Liver (tissue), 10 donors: ENCODE measurements at places on chromosomes 7 and 10.

DNA sequence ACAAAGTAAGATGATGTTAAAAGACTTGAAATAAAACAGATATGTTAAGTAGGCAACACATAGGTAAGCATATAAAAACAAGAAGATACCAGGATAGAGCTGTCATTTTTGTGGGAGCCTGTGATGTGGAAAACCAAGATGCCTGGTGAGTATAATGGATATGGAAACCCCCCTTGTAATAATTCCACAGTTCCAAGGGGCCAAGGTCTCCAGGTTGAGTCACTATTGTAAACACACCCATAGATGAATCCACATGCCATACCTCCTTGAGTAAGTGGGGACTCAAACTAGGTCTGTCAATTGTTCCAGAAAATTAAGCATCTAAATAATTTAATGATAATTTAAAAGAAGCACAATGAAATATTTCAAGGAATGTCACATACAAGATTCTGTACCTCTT lies 15.9 kb downstream of the CAV1 start:
- DNase-seq: no peak

DNA sequence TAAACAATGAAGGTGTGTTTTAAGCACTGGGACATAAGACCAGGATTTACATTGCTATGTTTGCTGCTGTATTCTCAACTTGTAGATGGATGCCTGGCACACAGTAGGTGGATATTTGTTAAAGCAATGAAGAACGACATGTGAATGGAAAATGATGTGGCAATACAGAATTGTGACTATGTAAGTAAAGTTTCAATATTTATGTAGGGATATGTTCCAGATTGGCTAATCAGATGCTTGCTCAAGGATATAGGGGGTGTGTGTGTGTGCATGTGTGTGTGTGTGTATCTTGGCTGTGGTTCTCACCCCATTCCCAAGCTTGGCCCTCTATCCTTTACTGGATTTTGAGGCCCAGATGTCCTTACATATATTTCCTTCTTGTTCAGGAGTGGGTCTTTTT lies 42.7 kb upstream of the LAMB1 start:
- DNase-seq: no peak

DNA sequence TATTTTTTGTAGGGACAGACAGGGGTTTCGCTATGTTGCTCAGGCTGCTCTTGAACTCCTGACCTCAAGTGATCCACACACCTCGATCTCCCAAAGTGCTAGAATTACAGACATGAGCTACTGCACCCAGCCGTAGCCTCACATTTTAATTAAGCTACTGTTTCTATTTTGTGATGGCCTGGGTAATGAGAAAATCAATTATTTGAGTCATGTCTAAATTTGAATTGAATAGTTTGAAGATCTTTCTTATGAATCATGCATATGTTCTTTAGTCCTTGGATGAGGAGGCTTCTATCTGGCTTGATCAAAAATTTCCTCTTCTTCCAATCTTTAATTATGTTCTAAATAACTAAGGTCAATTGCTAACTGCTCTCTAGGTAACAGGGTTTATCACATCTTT lies 175.0 kb downstream of the REEP3 start:
- DNase-seq: no peak

DNA sequence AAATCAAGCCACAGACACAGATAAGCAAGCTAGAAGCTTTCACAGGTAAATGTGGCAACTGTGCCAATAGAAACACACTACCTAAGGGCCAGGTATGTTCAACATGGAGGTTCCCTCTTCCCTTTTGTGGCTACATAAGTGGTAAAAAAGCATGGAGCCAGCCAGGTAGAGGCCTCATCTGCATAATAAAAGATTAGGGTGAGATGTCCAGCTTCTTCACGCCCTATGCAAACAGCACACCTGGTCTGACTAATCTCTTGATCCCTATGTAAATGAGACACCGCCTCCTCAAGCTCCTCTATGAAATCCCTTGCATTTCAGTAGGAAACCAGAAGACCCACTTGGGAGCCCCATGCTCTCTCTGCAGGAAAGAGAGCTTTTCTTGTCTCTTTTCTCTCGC lies 282.2 kb downstream of the NEBL start:
- no peak for DNase-seq

DNA sequence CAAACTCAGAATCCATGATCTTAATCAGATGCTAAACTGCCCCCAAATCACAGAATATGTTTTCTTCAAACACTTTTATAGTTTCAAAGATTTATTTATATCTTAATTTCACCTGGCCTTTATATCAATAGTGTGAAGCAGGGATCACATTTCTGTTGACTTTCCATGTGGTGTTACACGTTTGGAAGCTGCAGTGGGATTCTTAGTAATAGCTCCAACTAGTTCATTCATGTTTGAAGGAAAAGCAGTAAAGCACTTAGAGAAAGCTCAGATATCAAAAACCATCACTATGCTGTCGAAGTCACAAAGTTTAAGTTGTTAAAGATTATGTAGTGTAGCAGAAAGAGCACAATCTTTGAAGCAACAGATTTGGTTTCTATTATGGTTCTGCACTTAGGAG lies 16.8 kb downstream of the ENO4 start:
- DNase-seq: no peak

GRCh38 chr10:69065406-69066361 lies 22.2 kb upstream of the SRGN start:
- no peak for DNase-seq

GRCh38 chr10:49478819-49479218 lies 60.1 kb downstream of the ERCC6 start:
- no peak for DNase-seq

DNA sequence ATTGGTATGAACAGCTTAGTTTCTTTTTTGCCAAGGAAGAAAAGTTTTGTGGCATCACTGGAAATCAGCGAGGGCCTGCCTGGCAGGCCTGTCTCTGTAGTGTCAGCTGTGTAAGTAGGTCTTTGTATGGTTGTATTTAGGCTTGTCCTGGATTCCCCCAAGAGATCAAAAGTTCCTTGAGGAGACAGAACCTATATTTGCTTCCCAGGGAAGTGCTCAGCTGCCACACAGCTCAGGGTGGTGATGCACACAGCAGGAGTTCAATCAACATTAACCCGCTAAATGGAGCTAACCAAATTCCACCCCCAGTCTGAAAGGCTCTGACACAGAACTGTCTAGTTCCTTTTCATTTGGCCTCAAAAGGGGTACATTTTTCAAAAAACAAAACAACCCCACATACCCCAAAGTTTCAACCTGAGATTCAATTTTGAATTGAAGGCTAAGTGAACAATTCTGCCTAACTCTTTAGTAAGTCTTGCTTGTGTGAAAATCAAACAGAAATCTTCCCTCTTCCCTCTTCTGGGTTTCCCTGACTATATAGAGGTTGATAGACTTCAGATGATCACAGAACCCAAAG lies 124.4 kb downstream of the CLEC2L start:
- DNase-seq: no peak

DNA sequence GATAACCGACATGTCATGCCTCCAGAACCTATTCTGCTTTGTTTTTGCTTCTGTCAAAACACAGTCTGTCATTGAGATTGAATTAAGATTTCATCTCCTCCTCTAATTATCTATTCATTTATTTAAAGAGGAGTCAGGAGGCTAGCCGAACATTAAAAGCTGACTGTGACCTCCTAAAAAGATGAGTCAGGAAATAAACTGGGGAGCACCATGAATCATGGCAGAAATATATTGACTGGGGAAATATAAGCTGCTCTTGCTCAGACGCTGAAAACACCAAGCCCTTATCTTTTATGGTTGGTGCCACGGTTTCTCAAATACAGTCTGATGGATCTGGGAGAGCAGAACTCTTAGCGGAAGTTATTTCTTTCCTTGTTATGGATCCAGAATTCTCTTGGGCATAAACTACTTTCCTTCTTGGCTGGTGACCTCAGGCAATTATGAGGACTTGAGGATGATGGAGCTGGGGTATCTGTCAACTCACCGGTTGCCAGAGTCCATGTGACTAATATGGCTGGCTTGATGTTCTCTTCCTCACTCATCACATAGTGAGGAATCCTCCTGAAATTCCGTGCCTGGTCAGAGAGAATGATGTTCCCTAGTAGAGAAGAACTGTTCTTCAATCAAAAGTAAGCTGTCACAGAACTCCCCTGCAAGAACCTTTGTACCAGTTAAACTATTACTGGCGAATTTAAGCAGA lies 307.6 kb upstream of the PHYHIPL start:
- no peak for DNase-seq

GRCh38 chr10:108303149-108303548 lies 1138.6 kb upstream of the SORCS1 start:
- DNase-seq: no peak

DNA sequence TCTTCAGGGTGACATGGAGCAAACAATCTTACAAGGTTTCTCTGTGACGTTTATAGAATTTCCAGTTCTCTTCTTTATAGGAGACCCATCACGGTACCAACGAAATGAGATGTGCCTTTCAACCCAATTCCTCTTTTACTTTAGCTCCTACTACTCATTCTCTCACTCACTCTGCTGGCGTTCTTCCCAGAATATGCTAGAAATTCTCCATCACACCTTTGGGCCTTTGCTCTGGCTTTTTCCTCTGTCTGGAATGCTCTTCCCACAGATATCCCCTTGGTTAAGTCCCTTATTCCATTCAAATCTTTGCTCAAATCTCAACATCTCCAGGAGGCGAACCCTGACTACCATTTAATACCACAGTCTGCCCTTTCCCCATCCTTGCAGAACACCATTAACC lies 39.0 kb downstream of the SEMA3C start:
- DNase-seq: no peak

- no peak for DNase-seq
Observed at GRCh38 chr7:80078159-80078731, 56.4 kb upstream of the GNAI1 start.

GRCh38 chr10:133140417-133141143 lies 19.4 kb upstream of the KNDC1 start:
- no peak for DNase-seq

GRCh38 chr10:72105710-72106109 lies 17.4 kb upstream of the SPOCK2 start:
- DNase-seq: no peak

- no peak for DNase-seq
Observed at GRCh38 chr10:90227217-90227656, 525.8 kb downstream of the KIF20B start.

DNA sequence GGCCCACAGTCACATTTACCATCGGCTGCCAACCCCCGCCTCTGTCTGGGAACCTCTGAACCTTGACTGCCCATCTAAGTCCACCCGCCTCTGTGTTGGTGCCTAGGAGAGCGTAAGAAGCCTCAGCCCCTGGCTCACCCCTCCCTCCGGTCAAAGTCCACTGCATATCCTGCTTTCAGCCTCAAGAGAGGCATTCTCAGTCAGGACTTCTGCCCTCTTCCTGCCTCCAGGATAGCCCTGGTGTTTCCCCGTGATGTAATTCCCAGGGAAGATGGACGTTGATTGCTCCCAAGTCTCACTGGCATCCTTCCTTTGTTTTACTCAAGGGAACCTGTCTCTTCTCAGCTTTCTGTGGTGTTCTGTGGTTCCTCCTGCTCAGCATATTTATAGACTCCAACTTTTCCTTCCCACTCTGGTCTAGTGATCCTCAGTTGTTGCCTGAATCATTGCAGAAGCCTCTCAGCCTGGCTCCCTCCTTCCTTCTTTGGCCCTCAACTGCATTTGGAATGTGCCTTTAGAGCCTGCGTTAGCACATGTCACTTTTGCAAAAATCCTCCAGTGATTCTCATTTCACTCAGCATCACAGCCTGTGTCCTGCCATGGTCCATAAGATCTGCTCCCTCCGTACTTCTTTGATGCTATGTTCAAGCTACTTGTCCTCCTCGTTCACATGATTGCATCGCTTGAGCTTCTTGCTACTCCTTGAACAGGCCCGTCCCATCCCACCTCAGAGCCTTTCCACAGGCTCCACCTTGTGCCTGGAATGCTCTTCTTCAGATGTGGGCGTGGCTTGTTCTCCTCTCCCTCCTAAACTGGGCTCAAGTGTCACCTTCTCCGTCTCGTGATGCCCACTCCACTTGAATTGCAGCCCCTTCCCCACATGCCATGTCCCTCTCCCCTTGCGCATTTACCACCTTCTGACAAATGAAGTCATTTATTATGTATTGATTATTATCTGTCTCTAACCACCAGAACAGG lies 124.2 kb downstream of the PLPP4 start:
- DNase-seq: peak; percentile 13

DNA sequence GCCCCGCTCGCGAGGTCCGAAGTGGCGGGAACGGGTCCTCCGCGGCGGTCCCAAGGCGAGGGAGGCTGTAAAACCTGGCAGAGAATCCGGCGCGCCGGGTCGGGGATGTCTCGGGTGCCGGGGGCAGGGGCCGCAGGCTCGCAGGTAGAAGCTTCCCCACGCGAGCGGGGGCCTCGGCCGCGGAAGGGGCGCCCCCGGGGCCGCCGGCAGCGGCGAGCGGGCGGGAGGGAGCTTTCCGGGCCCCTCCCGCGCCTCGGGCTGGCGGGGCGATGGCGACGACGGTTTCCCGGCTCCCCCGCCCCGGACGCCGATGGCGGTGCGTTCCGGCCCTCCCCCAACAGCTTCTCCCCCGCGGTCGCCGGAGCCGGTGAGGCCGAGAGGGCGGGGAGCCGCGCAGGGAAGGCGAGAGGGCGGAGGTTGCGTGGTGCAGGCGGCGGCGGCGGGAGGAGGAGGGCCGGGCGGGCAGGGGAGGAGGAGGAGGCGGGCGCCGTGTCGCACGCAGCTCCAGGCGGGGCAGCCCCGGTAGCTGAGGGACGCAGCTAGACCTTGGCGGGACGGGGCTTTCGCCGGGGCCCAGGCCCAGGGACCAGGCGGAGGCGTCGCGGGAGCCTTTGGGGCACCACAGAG lies at the start of gene CUL1:
Gene CUL1, plus strand, starts transcription at position 507 of the 627 bp plus-strand sequence. CDS start 31,220 bp downstream, outside the sequence.
- peak; percentile 86 for DNase-seq

GRCh38 chr7:16550671-16551070 lies 24.0 kb downstream of the LRRC72 start:
- DNase-seq: no peak

DNA sequence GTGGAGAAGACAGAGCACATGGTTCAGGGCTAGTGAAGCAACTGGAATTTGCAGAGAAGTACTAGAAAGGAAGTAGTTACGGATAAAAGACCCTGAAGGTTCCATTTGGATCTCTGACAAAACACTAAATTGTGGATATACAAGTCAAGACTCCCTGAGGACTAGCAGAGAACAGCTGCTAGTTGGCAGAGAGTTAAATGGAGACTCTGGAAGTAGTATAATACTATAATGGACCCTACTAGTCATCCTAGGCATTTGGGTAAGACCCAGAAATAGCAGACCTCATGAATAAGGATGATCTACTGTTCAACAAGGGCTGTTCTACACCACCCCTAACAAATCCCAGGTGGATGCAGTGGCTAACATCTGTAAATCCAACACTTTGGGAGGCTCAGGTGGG lies 19.1 kb downstream of the MCMBP start:
- DNase-seq: no peak

DNA sequence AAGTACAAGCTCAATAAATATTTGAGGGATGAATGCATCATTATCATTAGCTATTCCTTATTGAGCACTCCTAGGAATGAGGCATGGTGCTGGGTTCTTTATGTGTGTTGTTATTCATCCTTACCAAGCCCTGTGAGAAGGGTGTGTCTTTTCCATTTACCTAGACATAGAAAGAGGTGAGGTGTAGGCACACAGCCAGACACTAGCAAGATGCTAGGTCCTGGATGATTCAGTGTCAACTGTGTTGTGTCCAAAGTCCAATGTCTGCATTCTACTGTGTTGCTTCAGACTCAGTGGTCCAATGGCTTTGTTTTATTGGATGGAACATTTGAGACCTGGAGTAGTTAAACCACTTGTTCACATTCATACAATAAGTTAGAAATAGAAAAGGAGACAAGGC lies 605.5 kb downstream of the LRMDA start:
- no peak for DNase-seq
